Activated naive CD4-positive, alpha-beta T cell treated with anti-CD3 and anti-CD28 coated beads for 36 hours (primary cell): ENCODE measurements at places on chromosomes 7 and 10. TPM values are rescaled to one million over a fixed set of nuclear protein-coding genes. Genes with fewer than 3 reads are reported as not detected.

ITIH5 gene
- total RNA-seq = not detected

CYP2C8 gene
- not detected for total RNA-seq

DNA sequence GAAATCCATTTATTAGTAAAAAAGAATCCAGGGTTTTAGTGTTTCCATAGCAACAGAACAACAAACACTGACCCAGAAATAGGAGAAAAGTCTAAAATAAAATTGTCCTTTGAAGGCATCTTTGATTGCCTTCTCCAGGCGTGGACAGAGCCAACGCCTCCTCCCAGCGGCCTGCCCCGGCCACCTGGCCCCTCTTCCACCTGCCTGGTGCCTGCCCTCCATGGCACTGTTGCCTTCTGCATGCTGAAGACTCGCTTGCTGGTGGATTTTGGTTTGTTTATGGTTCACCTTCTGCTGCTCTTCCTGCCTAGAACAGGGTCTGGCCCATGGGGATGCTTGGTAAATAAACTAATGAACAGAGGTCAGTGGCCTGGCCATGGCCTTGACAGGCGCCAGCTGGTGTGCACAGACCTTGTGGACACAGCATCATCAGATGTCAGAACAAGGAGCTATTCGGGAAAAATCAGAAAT is 107.4 kb downstream of the DYNC2I1 start:
- no peak for DNase-seq

GRCh38 chr10:72126872-72127232 is 38.5 kb upstream of the SPOCK2 start:
- no peak for DNase-seq

DNA sequence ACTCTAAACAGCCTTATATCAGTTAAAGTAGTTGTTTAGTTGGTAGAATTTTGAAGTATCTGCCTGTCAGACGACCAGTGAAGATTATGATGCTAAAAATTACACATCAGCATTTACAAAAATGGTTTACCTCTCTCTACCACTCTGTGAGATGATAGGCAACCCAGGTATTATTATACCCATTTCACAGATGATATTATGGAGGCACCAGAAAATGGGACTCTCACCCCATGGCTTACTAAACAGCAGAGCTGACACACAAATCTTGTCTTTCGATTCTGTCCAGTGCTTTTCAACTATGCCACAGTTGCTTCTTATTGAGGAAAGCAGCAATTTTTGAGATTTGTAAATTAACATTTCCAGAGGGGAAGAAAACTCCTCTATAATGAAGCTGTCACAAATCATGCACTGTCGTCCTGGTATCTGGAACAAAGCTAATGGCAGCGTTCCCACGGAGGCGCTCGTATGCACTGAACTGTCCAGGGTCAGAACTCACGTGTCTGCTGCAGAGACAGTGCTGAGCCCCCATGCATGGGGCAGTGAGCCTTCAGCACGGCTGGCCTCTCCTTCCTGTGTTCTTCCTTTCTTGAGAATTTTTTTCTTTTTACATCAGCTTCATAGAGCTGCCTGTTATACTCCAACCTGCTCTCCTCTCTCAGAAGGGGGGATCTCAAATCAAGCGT is 381.1 kb downstream of the SDK1 start:
- DNase-seq = no peak
